Naive B cell (primary cell): ENCODE measurements at places on chromosomes 16 and 17. TPM values are rescaled to one million over a fixed set of nuclear protein-coding genes. Genes with fewer than 3 reads are reported as not detected.

The SLC16A11 gene
- polyA plus RNA-seq: 2.3 TPM

The MYH3 gene
- not detected for polyA plus RNA-seq

The NKD1 gene
- polyA plus RNA-seq: 0.03 TPM

The ENPP7 gene
- not detected for polyA plus RNA-seq

The ABCC11 gene
- not detected for polyA plus RNA-seq

The WSCD1 gene
- not detected for polyA plus RNA-seq

The CEP112 gene
- 2.5 TPM for polyA plus RNA-seq

The MMD gene
- polyA plus RNA-seq: 26.4 TPM

The ACACA gene
- polyA plus RNA-seq: 12.7 TPM

The CCT6B gene
- not detected for polyA plus RNA-seq

The CNTD1 gene
- polyA plus RNA-seq: not detected

The NPIPA5 gene
- polyA plus RNA-seq: 1.0 TPM

The PTX4 gene
- not detected for polyA plus RNA-seq

The LRRC37A2 gene
- polyA plus RNA-seq: 10.2 TPM
